Brain microvascular endothelial cell (primary cell): ENCODE measurements at places on chromosomes 3 and 15.
A peak's percentile ranks its signal among the peaks of the same experiment; 100 is the strongest.

GRCh38 chr15:41573396-41573795 lies 14.4 kb downstream of the TYRO3 start:
- DNase-seq: no peak

- DNase-seq: no peak
Observed at GRCh38 chr3:17911986-17912760, 169.7 kb upstream of the TBC1D5 start.

- DNase-seq: no peak
Observed at GRCh38 chr15:101048581-101049030, 129.4 kb downstream of the LRRK1 start.

- no peak for DNase-seq
Observed at GRCh38 chr3:14201940-14202684, 23.5 kb downstream of the LSM3 start.

- no peak for DNase-seq
Observed at GRCh38 chr15:42504631-42505030, 9.2 kb downstream of the SNAP23 start.

DNA sequence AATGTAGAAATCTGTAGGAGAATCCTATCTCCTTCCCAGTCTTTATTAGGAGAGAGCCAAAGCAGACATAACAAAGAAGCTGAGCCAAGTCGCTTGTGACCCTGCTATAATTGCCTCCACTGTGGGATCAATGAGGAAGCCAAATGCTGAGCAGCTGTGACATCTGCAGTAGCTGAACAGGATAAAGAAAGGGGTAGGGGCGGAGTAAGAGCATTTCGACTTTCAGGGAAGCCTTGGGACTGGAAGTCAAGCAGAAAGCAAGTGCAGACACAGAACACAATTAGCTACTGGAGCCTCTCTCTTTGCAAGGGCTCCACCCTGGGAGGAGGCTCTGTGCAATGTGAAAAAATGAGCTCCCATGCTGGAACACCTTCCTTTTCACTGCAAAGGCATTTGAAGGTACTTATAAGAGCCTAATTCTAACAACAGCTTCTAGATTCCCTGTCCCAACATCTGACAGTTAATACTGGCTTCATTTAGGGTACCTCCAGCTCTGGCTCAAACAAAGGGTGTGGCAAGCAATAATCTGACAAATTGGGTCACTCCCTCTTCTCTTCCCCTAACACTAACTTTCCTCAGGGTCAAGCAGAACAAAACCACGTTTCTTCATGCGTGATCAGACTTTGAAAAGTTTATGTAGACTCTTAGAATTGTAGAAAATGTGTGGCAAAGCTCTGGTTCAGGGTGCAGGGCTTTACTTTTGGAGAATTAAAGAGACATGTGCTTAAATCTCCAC lies 166.4 kb downstream of the CADPS start:
- DNase-seq: no peak

- no peak for DNase-seq
Observed at GRCh38 chr3:12273045-12273695, 15.7 kb upstream of the PPARG start.

- no peak for DNase-seq
Observed at GRCh38 chr3:50373146-50374051, 14.1 kb upstream of the TMEM115 start.

GRCh38 chr3:48688737-48689075 lies 3.0 kb upstream of the NCKIPSD start:
- no peak for DNase-seq

DNA sequence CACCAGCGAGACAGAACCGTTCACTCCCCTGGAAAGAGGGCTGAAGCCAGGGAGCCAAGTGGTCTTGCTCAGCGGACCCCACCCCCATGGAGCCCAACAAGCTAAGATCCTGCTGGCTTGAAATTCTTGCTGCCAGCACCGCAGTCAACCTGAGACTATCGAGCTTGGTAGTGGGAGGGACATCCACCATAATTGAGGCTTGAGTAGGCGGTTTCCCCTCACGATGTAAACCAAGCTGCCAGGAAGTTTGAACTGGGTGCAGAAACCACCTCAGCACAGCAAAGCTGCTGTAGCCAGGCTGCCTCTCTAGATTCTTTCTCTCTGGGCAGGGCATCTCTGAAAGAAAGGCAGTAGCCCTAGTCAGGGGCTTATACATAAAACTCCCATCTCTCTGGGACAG lies 151.0 kb downstream of the MBNL1 start:
- no peak for DNase-seq

- DNase-seq: no peak
Observed at GRCh38 chr3:128383316-128384235, 83.1 kb downstream of the DNAJB8 start.

- no peak for DNase-seq
Observed at GRCh38 chr3:179088306-179088705, 16.7 kb upstream of the ZMAT3 start.

DNA sequence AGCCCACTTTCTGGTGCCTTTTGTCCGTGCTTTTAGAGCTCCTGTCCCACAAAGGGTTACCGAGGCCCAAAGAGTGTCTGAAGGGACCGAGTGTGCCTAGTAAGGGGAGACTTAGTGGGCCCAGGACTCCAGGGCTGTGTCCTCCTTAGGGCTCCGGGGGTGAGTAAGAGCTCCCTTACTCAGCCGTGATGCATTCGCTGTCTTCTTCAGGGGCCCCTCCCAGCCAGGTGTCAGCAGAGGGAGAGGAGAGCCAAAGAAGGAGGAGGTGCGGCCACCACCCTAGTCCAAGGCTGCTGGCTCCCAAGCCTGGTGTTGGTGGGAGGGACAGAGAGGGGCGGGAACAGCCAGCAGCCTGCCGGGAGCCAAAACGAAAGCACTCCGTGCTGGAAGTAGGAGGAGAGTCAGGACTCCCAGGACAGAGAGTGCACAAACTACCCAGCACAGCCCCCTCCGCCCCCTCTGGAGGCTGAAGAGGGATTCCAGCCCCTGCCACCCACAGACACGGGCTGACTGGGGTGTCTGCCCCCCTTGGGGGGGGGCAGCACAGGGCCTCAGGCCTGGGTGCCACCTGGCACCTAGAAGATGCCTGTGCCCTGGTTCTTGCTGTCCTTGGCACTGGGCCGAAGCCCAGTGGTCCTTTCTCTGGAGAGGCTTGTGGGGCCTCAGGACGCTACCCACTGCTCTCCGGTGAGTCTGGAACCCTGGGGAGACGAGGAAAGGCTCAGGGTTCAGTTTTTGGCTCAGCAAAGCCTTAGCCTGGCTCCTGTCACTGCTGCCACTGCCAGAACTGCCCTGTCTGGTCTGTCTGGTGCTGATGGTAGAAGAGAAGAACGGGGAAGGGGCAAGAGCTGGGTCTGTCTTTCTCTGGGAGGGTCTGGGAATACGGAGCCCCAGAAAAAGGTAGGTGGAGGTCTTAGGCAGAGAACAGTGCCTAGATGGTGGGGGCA lies at the start of gene IL17RC:
Gene IL17RC, plus strand, starts transcription at position 365 of the 947 bp plus-strand sequence. Its CDS starts 218 bp downstream, at position 583.
- peak; percentile 79 for DNase-seq

DNA sequence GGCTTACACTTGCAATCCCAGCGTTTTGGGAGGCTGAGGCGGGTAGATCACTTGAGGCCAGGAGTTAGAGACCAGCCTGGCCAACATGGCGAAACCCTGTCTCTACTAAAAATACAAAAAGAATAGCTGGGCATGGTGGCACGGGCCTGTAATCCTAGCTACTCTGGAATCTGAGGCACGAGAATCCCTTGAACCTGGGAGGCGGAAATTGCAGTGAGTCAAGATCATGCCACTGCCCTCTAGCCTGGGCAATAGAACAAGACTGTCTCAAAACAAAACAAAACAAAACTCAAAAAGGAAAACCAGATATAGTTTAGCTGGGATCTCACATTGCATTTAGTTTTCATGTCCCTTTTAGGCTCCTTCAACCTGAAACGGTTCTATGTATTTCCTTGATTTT lies 2.9 kb upstream of the USP50 start:
- no peak for DNase-seq

DNA sequence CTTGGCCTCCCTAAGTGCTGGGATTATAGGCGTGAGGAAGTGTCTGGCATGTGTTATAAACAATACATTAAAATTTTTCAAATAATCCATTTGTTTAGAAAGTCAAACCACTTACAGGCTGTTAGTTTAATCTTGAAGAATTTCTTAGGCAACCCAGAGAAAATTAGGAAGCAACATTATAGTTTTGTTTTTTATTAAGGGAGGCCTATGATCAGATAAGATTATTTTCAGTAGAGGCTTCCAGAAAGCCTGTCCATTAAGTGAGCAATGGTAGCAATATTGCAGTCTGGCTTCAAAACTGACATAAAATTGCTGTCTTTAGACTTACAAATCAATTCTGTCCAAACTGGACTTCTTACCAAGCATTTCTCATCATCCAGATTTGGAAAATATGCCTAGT lies 49.6 kb downstream of the CD47 start:
- no peak for DNase-seq

- no peak for DNase-seq
Observed at GRCh38 chr3:36165509-36166290, 214.6 kb upstream of the STAC start.

- no peak for DNase-seq
Observed at GRCh38 chr15:56767315-56767714, 34.0 kb upstream of the ZNF280D start.

- DNase-seq: peak; percentile 4
Observed at GRCh38 chr15:38144921-38145320, 107.7 kb upstream of the SPRED1 start.
